ENCODE measurements at places on chromosomes 11 and 22.

GRCh38 chr11:97888641-97889040, 1132.1 kb upstream of the CNTN5 start:
- no peak for DNase-seq

- no peak for DNase-seq
These were observed 16.8 kb upstream of the PANX2 start for GRCh38 chr22:50153756-50154140.

GRCh38 chr11:16953663-16954062, 60.6 kb downstream of the PLEKHA7 start:
- DNase-seq, result no peak

- DNase-seq, result no peak
These were observed 115.3 kb upstream of the TTC12 start for GRCh38 chr11:113198972-113199661.

GRCh38 chr11:117489999-117490679, 162.5 kb downstream of the CEP164 start:
- no peak for DNase-seq

All from lower lobe of right lung (tissue), 2 donors.